ENCODE measurements at places on chromosomes 4 and X.

- DNase-seq = no peak
Measured at GRCh38 chr4:27412613-27413012, 552.0 kb downstream of the STIM2 start.

GRCh38 chr4:176902710-176903323, 110.1 kb upstream of the VEGFC start:
- DNase-seq = no peak

- DNase-seq = no peak
Measured at GRCh38 chr4:14865804-14866203, 136.5 kb upstream of the CPEB2 start.

GRCh38 chrX:100373673-100374072, 36.4 kb downstream of the PCDH19 start:
- no peak for DNase-seq

All from stimulated activated CD4-positive, alpha-beta T cell treated with anti-CD3 and anti-CD28 coated beads, Interleukin-1b, Interleukin-23, amount 100 ng/mL, for 1 hour (primary cell).